ENCODE measurements at places on chromosomes 12 and 14.

- DNase-seq, result peak; percentile 16
These were observed 270.1 kb downstream of the ZFP36L1 start for GRCh38 chr14:68522510-68523325.

- DNase-seq, result peak; percentile 81
These were observed 34.0 kb downstream of the FIGNL2 start for GRCh38 chr12:51814311-51815088.

DNA sequence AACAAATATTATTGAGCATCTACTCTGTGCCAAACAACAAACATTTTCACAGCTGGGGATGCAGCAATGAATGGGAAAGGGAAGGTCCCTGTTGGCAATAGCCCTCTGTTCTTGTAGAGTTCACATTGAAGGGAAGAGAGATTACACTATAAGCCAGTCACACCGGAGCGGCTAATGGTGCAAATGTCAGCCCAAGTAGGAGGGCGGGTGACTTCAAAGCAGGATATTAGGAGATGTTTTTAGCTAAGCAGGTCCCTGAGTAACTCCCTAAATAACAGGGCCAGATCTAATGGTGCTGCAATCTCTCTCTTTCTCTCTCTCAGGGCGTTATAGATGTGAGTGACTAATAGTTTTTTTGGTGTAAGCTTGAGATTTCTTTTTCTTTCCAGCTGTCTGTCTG is 30.7 kb downstream of the FLVCR2 start:
- DNase-seq, result no peak

- DNase-seq, result no peak
These were observed 19.1 kb downstream of the AMDHD1 start for GRCh38 chr12:95962222-95962621.

GRCh38 chr14:38755036-38755435 is 348.0 kb downstream of the SEC23A start:
- DNase-seq, result peak; percentile 28

DNA sequence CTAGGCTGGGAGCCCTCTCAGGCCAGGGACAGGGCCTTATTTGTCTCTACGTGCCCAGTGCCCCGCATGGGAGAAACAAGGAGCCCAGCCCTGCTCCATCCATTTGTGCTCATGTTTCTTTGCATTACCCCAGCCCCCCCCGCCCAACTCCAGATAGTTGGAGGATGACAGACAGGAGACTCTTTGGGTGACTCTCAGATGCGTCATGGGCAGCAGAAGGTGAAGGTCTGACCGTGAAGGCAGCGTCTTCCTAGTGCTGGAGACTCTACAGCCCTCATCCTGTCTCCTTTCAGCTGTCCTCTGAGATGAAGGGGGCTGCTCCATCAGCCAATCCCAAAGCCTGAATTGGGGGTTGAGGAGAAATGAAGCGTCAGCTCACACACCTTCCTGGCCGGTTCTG is 283 bp upstream of the PSMB11 start:
- peak; percentile 72 for DNase-seq

GRCh38 chr12:128073937-128074336 is 193.0 kb upstream of the TMEM132C start:
- DNase-seq, result no peak

GRCh38 chr12:2958432-2959191 is 585 bp upstream of the TEAD4 start:
- peak; percentile 90 for DNase-seq

GRCh38 chr12:6708960-6709394 is 8.4 kb upstream of the PIANP start:
- peak; percentile 8 for DNase-seq

GRCh38 chr12:6177642-6178358 is 22.4 kb upstream of the CD9 start:
- no peak for DNase-seq

GRCh38 chr12:116698554-116699075 is 39.3 kb downstream of the SPRING1 start:
- no peak for DNase-seq

GRCh38 chr12:31759632-31760459 is 31.0 kb upstream of the AMN1 start:
- DNase-seq, result no peak

DNA sequence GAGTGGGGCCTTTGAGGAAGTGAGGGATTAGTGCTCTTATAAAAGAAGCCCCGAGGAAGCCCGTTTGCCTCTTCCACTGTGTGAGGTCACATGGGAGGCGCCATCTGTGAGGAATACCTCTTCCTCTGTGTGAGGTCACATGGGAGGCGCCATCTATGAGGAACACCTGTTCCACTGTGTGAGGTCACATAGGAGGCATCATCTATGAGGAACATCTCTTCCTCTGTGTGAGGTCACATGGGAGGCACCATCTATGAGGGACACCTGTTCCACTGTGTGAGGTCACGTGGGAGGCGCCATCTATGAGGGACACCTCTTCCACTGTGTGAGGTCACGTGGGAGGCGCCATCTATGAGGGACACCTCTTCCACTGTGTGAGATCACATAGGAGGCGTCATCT is 69.7 kb downstream of the SLC24A4 start:
- DNase-seq, result no peak

DNA sequence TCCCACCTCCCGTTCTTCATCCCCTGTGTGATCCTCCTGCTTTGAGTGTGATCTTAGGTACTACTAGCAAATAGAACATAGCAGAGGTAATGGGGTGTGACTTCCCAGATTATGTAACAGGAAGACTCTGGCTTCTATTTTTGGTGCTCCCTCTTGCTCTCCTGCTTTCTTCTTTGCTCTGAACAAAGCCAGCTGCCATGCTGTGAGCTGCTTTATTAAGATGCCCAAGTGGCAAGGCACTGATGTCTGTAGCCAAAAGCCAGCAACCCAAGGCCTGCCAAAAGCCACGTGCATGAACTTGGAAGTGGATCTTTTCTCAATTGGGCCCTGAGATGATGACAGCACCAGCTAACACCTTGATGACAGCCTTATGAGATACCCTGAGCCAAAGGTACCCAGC is 5.8 kb upstream of the MFAP5 start:
- DNase-seq, result no peak

DNA sequence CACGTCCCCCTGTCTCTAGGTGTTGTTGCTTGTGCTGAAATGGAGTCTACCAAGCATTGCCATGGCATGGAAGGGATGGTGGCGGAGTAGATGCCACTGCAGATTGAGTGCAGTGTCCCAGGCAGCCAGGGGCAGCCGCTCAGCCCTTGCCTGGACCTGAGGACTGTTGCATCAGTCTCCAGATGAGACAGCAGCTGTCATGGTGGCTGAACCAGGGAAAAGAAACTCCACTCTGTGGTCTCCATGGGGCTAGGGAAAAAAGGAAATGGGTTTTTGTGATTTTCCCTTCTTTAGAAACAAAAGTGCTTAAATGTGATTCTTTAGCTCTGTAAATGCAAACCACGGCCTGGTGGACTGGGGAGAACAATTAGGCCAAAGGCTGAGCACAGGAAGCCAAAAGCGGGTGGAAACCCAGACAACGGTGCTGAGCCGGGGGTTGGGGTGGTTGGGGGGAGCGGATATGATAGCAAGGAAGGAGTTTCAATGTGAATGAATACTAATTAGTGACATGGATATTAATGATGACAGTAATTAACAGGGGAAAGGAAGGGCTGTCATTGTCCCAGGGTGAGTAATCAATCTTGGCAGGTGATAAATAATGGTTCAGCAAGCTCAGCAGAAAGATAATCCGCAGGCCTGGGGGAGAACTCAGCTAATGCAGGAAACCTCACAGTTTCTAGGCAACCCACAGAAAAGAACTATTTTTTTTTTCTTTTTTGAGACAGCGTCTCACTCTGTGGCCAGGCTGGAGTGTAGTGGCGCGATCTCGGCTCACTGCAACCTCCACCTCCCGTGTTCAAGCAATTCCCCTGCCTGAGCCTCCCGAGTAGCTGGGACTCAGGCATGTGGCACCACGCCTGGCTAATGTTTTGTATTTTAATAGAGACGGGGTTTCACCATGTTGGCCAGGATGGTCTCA is 442.6 kb downstream of the DPF3 start:
- DNase-seq, result no peak

- no peak for DNase-seq
These were observed 243.2 kb downstream of the SPTSSA start for GRCh38 chr14:34218881-34219280.

- DNase-seq, result no peak
These were observed 1128.3 kb upstream of the FLRT2 start for GRCh38 chr14:84401631-84402030.

DNA sequence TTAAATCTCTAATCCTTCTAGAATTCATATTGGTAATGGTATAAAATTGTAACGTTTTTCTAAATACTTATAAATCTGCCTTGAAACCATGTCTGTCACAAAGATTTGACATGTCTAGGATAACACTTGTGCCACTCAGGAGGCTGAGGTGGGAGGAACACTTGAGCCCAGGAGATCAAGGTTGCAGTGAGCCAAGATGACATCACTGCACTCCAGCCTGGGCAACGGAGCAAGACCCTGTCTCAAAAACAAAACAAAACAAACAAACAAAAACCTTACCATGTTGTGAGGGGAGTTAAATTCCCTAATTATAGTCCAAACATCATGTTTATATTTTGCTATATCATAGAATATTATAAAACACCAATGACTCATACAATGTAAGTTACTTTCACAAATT is 317.5 kb upstream of the SOX5 start:
- DNase-seq, result no peak

DNA sequence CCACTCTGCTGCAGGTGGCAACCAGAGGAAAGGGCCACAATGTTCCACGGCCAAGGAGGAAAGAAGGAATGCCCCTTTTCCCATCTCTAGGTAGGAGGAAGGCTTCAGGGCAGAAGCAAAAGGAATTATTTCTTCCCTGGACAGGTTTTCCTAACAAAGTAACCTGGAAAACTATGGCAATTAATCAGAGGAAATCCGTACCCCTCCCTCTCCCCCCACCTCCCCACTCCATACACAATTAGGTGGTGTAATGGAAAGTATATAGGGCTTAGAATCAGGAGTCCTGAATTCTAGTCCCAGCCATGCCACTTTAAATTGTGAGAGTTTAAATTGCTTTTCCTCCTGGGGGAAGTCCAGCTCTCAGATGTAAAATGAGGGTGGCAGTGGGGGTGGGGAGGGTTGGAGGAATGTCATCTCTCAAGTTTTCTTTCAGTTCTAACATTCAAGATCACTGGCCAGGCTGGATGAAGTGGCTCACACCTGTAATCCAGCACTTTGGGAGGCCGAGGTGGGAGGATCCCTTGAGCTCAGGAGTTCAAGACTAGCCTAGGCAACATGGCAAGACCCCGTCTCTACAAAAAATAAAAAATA is 1.7 kb downstream of the DHH start:
- DNase-seq, result no peak

GRCh38 chr12:89040146-89040964 is 311.9 kb downstream of the DUSP6 start:
- DNase-seq, result peak; percentile 60

DNA sequence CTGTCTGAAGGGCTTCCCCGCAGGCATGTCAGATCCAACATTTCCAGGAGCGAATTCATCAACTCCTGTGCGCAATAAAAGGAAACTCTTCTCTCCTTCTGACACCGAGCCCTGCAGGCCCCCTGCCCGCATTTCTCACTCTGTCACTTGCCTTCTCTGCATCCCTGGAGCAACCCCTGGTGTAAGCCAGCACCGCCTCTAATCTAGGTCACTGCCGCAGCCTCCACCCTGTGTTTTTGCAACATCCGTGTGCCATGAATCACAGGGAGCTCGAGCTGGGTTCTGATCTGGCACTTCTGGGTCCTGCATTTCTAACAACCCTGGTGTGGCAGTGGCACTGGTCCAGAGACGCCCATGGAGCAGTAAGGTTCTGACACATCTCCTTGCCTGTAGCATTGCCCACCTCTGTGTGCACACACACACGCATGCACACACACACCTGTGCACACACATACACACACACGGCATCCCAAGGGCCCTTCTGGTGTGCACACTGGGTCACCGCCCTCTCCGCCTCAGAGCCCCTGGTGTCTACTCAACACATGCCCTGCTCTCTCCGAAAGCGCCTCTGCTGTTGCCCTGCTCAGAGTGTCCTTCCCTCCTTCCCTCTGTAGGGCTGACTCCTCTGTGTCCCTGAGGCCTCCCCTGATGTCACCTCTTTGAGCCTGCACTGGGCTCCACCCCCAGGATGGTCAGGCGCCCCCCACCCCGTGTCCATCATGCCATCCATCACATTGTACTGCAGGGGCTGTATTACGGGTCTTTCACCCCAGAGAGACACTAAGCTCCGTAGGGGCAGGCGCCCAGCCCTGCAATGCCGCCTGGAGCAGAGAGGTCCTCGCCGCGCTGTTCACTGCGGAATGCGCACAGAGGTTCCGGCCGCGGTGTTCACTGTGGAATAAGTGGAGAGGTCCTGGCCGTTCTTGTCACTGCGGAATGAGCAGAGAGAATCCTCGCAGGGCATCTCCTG is 111.4 kb upstream of the SFSWAP start:
- no peak for DNase-seq

GRCh38 chr12:92255741-92256140 is 110.1 kb upstream of the BTG1 start:
- no peak for DNase-seq

DNA sequence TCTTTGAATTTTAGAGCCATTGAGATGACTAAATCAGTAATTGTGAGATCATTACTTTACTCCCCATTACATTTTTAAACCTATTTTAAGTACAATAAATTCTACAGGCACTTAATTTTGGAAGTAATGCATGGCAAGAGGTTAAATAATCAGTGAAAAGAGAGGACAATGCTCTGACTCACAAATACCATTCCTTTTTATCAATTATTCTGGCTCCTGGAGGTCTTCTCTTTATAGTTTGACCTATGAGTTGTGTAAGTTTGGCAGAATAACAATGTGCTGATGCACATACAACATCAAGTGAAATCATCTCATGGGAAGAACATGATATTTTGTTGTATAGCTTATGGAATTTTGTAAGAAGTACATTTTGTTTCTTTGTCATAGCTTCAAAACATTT is 166.7 kb downstream of the TMTC3 start:
- peak; percentile 98 for DNase-seq

DNA sequence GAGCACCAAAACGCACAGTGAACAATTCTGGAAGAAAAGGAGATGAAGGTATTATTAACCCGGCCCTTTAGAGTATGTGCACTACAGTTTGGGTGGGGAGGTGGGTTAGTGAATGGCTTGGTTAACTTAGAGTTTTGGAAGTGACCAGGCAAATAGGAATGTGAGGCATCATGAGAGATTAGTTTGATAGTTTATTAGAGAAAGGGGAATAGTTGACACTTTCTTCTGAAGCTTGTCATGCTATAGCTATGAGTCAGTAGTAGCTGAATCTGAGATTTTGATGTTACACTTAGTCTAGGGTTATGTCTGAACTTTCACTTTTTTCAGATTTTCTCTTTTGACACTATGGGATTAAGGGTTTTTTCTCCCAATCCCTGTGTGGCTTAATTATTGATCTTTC is 567.2 kb downstream of the SNAPC1 start:
- peak; percentile 50 for DNase-seq

DNA sequence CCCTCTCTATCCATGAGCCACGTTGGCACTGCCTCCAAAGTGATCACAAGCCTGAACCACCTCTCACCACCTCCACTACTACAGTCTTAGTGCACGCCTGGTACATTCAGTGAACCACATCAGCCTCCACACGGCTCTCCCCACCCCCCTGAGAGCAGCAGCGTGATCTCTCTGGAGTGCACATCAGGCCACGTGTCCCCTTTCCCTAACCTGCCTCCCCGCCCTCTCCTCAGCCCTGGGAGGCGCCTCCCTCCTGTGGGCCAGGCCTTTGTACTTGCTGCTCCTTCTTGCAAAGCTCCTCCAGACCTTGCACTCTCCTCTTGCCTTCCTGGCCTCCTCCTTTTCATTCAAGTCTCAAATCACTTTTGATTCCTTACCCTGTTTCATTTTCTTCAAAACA is 49.8 kb downstream of the SLC6A12 start:
- DNase-seq, result no peak
